ENCODE measurements at places on chromosomes 1 and 21.
A peak's percentile ranks its signal among the peaks of the same experiment; 100 is the strongest.

DNA sequence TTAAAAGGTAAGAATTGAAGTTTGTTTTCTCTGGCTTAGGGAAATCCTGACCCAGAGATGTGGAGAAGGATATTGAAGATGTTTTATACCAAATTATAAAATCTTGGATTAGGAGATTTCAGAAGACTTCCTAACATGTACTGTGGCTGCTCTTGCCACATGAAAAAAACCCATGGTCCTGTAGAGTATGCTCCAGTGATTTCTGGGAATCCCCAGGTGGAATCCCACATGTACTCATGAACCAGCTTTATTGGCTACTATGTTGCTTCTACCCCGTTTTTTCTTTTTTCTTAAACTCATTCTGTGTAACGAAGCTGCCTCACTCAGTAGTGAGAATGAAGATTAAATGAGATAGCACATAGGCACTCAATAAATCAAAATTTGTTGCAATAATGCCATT is 132.7 kb upstream of the SGIP1 start:
- DNase-seq: no peak

- no peak for DNase-seq
Observed at GRCh38 chr1:71557138-71557537, 476.3 kb upstream of the ZRANB2 start.

- no peak for DNase-seq
Observed at GRCh38 chr1:212035835-212036605, 472 bp downstream of the DTL start.

- no peak for DNase-seq
Observed at GRCh38 chr1:185565302-185565701, 168.9 kb upstream of the HMCN1 start.

DNA sequence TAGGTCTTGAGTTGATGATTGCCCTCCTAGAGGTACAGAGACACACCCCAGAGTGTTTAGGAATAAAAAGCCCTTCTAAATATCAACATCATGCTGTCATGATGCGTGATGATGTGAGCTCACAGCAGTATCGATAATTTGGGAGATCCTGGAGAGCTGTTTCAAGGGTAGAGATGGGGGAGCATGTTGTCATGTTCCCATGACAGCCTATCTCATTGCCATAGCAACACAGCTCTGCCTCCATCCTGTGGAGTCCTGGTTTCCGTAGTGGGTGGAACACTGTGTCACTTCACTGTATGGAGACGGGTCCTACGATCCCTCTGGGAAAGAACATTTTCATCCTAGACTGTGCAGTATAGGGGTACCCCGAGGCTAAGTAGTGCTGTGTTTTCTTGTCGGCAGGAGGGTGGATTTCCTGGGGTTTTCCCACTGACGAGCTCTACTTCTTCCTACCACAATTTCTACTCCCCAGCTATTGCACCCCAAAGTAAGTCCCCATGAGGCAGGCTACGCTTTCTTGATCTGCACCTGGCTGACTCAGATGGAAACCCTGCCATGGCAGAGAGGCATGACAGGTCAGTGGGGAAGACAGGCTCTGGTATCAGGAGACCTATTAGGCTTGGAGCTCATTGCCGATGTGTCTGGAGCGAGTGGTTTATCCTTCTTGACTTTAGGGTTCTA is 7.2 kb downstream of the KISS1 start:
- DNase-seq: no peak

- no peak for DNase-seq
Observed at GRCh38 chr1:169892927-169893644, 610 bp downstream of the SCYL3 start.

DNA sequence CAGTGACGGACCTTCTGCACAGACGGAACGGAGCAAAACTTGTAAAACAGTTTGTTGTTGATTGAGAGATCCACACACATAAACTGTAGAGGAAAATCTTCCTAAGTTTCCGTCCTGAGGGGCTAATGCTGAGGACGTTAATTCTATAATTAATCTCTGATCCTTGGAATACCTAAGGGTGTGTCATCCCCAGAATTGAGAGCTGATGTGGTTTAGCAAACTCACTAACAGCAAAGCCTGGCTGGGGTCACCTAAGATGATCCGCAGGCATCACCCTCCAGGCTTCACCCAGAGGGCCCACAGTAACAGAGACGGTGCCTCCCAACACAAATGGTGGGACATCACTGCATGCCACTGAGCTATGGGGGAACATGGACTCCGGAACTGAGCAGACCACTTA is 97.5 kb downstream of the SMYD2 start:
- no peak for DNase-seq

- peak; percentile 87 for DNase-seq
Observed at GRCh38 chr1:226181996-226182714, 4.4 kb downstream of the ACBD3 start.

GRCh38 chr1:93999840-94000415 is 90.7 kb upstream of the GCLM start:
- DNase-seq: no peak

GRCh38 chr1:115685029-115685705 is 43.4 kb downstream of the VANGL1 start:
- no peak for DNase-seq

- no peak for DNase-seq
Observed at GRCh38 chr1:65316233-65316632, 6.9 kb downstream of the DNAJC6 start.

- no peak for DNase-seq
Observed at GRCh38 chr1:237868817-237869600, 21.7 kb downstream of the ZP4 start.

- no peak for DNase-seq
Observed at GRCh38 chr1:117271959-117272358, 61.2 kb upstream of the VTCN1 start.

GRCh38 chr1:22295856-22296255 is 153.0 kb upstream of the WNT4 start:
- DNase-seq: no peak

GRCh38 chr1:54080598-54081049 is 27.2 kb downstream of the TCEANC2 start:
- DNase-seq: no peak

DNA sequence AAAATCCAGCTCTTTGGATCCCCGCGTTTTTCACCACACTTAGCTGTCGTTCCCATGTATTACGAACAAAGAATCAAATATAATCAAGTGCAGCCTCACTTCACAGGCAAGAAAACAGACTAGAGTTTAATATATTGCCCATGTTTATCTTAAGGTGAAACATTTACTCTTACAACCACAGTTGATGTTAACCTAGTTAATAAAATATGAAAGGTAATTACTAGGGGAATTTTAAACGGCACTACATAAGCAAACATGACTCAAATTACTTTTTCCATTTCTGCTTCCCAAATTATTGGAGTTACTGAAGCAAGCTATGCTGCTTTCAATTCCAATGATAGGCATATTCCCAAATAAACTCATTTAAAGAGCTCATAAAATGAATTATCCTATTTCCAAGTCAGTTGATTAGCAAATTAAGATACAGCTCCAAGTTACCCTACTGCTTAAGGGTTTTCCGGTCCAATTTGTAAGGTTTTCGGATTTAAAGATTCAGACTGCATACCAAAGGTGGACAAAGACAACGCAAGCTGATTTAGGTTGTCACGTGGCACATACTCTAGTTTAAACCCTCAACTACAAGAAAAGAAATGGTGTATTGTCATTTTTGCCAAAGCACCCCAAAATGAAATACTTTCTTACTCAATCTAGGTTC is 5.9 kb downstream of the COX20 start:
- DNase-seq: no peak

- no peak for DNase-seq
Observed at GRCh38 chr1:95169548-95169947, 52.4 kb downstream of the TLCD4 start.

- DNase-seq: no peak
Observed at GRCh38 chr1:17587693-17588047, 48.2 kb downstream of the ARHGEF10L start.

- DNase-seq: no peak
Observed at GRCh38 chr21:41204736-41205135, 36.8 kb downstream of the BACE2 start.

GRCh38 chr1:108831225-108831624 is 25.7 kb downstream of the AKNAD1 start:
- DNase-seq: no peak

DNA sequence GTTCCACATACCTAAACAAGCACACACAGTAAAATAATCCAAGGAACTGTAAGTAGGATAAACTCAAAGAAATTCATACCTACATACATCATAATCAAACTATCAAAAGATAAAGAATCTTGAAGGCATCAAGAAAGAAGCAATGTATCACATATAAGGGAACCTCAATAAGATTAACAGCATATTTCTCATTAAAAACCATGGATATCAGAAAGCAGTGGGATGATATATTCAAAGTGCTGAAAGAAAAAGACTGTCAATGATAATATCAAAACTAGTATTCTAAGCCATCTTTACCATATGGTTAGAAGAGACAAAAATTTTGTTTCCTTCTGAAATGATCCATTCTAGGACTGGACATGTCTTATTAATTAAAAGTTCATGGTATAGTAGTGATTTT is 37.1 kb upstream of the ADAM30 start:
- no peak for DNase-seq

- no peak for DNase-seq
Observed at GRCh38 chr1:168734271-168734670, 5.3 kb upstream of the DPT start.

DNA sequence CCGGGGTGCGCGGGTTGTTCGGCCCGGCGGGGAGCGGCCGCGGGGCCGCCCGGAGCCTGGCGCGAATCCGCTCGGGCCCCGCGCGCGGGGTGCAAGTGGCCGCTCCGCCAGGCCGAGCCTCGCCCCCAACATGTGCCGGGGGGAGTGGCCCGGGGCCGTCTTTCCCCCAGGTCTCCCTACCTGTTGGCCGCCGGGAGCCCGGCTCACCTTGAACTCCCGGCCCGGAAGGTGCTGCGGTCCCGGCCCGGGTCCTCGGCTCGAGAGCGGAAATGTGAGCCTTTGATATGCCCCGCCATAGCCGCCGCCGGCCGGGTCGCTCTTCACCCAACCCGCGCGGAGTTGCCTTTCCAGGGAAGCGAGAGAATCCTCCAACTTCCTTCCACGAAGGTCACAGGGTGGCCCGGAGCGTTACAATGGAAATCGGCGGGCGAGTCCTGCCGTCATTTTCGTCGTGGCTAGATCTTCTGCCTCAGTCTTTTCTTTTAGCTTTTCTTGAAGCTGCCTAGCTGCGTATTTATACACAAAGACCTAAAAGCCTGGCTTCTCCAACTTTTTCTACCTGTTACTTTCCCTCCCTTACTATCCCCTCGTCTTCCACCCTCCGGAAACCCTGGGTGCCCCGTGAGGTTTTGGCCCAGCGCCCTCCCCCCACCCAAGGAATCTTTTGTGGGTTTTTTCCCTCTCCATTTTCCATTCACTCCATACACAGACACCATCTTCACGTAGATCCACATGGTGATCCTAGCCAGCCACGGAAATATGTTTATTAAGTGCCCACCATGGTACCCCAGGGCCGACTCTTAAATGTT is 867 bp downstream of the PTGFRN start:
- no peak for DNase-seq

- DNase-seq: no peak
Observed at GRCh38 chr1:43309405-43310025, 8.7 kb downstream of the TIE1 start.

DNA sequence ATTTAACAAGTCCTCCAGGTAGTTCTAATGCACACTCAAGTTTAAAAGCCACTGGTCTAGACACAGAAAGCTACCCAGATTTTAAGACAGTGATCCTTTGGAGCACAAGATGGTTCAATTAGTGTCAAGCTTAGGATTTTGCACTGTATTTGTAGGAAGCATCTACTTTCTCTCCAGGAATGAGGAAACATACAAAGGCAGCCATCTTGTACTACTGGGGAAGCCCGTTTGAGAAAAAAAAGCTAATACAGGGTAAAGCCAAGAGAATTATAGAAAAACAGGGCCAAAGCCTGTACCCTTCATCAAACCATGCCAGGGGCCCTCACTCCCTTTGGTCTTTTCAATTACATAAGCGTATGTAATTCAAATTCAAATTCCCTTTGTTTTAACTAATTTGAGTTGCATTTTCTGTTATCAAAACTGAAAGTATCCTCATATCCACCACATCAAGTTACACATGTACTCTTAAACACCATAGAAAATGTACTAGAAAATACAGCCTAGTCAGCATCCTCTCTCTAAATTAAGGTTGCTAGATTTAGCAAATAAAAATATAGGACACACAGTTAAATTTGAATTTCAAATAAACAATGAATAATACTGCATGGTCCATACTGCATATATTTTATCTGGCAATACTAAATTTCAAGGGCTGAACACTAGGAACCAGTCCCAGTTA is 17.4 kb downstream of the PIK3R3 start:
- no peak for DNase-seq

GRCh38 chr1:87673748-87674147 is 345.1 kb downstream of the LMO4 start:
- DNase-seq: no peak

DNA sequence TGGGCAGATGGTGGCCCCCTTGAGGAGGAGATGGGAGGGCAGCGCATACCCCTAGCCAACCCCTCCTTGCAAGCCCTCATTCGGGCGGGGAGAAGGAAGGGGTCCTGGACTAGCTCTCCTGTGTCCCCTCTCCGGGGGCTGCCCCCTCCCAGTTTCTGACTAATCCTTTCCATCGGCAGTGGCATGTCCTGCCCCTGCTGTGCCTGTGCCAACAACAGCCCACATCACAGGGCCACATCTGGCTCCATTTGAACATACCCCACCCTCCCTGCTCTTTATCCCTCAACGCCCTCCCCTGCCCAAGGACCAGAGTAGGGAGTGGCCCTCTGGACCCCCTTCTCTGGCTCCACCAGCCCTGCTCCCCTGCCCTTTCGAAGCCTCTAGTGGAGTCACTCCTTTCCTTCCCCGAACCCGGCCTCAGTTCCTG is 11.0 kb upstream of the LMNA start:
- DNase-seq: no peak

GRCh38 chr1:237084341-237085077 is 42.5 kb downstream of the RYR2 start:
- no peak for DNase-seq

DNA sequence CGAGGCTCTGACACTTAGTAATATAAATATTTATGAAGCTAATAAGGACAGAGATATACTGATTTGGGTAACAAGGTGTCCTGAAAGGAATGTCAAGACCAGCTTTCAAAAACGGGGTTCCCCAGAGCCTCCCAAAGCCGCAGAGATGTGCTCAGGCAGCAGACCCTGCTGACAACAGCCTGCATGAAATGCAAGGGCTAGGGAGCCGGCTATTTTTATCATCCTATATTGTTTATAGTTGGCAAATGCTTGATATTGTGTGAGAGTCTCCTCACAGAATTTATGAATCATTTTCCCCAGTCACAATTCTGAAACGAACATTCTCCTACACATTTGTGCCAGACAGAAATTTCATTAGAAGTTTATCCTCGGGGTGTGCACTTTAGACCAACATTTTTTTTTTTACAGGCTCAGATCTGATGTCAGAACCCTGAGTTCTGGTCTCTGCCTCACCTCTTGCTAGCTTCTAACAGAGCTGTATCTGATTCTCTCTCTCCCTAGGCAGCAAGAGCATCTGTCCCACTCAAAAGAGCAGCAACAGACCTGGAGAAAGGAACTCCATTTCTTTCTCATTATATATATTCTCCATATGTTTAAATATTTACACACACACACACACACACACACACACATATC is 302.3 kb upstream of the PLD5 start:
- DNase-seq: no peak

Data from inflammatory macrophage (primary cell).